Amygdala (tissue), 56 donors: ENCODE measurements at places on chromosomes 6 and 20.

- no peak for DNase-seq
These were observed 73.0 kb upstream of the ATXN1 start for GRCh38 chr6:16834242-16834641.

DNA sequence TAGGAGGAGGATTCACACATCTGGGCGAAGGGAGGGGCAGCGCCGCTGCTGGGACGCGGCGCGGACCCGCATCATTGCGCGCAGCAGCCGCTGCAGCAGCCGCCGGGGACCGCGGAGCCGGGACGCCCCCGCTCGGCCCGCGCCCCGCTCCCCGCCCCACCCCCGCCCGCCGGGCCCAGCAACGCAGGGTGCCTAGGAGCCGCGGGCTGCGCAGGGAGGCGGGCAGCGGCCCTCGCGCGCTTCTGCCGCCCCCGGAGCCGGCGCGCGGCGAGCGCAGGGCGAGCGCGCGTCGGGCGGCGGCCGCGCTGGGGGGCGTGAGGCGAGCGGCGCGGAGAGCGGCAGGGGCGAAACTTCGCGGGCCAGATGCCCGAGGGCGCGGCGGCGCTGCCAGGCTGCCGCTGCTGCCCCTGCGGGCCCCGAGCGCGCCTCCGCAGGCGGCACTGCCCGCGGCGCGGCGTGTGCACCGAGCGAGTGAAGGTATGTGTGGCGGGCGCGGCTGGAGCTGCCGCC, at the start of gene NKAIN2:
Gene NKAIN2 (plus strand): TSS at position 362 of the 510 bp plus-strand sequence.
- DNase-seq, result no peak

GRCh38 chr20:39893003-39893685, 795.9 kb downstream of the MAFB start:
- DNase-seq, result no peak

DNA sequence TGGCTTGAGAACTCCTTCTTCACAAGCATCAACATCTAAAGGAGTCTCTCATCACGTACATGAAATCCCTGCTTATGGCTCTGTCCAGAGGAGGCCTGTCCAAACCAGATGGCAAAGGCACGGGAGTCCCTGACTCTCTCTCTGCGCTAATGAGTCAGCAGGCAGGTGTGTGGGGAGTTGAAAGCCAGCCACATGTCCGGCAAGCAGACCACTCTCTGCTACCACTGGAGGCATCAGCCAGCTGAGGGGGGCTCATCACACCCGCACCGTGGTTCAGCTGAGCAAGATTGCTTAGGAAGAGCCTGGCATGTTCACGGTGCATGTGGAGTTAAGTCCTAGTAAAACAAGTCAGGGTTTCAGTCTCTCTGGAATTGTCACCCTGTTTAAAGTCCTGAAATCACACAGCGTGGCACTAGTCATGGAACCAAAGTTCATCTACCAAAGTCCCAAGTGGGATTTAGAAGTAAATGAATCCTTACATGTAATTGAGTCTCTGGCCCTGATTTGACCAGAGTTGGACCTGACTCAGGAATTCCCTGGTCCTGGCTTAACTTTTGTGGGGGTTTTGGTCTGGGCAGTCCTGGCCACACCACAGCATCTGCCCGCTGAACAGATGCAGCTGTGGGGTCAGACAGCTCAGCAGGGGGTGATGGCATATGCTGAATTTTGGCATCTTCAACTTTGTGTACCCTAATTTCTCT, 155.2 kb upstream of the RIN2 start:
- DNase-seq, result no peak

- no peak for DNase-seq
These were observed 51.7 kb upstream of the HINT3 start for GRCh38 chr6:125904871-125905270.

DNA sequence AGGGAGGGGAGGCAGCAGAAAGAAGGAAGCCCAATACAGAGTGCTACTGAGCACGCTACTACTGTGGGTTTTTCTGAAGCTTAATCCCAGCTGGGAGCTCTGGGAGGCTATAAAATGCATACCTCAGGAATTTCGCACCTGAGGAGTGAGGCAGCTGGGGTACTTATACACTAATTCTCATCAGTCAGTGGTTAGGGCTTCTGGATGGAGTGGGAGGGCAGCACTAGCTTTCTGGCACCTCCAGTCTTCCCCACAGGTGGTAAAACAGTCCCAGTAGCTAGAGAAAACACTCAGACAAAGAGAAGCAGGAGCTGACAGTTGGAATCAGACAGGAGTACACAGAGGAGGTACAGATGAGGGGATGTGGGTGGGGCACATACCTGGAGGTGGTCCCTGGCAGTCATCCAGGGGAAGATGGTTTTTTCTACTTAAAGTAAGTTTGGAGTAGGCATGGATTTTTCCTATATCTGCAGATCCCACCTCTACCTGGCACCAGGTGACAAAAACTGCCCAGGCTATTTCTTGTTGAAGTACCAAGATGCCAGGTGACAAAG, 37.8 kb downstream of the CPXM1 start:
- no peak for DNase-seq

DNA sequence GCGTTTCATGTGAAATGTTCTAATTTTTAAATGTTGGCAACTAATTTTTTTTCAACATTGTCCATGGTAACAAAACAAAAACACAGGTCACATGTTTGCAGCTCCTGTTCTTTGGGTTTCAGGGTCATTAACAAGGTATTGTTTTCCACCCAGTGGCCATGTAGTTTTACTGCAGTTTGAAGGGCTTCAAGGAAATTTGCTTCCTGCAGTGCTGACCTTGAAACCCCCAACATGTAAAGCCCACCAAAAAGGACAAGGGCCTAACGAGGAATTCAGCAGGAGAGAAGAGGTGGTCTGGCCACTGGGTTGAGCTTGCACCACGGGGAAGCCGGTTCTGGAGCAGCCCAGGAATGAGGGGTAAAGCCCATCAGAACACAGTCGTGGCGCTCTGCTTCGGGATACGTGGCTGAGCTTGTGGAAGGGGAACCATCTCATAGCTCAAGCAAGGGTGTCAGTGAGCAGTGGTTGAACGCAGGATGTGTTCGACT, 13.9 kb upstream of the KLHL31 start:
- DNase-seq, result no peak

DNA sequence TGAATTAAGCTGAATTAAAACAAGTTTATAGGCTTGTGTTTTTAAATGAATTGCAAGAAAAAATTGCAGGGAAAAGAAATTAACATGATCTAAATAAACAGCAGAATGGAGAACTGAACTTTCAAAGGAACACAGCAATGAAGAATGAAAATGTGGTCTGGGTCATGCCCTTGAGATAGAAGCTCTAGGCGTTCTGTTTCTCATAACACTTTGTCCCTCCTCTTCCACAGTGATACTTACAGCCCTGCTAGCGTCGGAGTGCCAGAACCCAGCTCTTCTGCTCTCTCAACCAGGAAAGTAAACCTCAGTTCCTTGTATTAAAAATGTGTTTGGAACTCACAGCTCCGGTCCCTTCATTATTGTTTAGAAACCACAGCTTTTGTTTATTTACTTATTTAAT, 11.4 kb downstream of the HMGCLL1 start:
- DNase-seq, result no peak

DNA sequence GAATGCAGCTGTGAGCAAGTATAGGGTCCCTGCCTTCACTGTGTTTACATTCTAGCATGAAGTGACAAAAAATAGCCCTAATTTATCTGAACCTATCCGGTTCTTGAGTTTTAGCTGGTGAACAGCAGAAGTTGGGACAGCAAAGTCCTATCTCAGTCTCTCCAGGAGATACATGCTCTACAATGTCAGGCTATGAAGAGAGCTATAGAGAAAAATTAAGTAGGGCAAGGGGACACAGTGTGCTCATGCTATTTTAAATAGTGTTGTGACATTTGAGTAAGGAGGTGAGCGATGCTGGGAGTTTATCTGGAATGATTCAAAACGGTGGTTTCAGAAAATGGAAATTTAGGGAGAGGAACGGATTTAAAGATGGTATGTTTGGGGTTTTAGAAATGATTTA, 20.4 kb downstream of the SRPK1 start:
- DNase-seq, result no peak

- no peak for DNase-seq
These were observed 35.0 kb upstream of the NELFCD start for GRCh38 chr20:58945965-58946631.

DNA sequence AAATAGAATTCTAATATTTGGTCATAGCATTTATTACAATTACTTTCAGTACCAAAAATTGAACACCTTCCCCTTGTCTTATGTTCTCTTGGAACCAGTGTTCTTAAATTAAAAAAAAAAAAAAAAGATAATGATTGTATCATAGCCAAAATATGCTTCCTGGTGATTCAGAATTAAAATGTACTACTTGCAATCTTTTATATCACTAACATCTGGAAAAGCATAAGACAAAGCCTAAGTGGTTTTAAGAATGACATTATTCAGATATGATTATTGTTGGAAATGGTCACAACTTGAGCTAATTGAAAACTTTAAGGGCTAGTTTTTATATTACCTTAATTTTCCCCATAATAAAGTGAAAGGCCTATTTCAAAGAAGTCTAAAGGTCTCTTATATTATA, 493.3 kb upstream of the MARCKS start:
- no peak for DNase-seq
